Stomach (tissue), 19 donors: ENCODE measurements at places on chromosomes 7 and 10. TPM values are rescaled to one million over a fixed set of nuclear protein-coding genes. Genes with fewer than 3 reads are reported as not detected.

ERVW-1 gene
- not detected for total RNA-seq

SPDYE1 gene
- total RNA-seq = not detected

MMP21 gene
- total RNA-seq = not detected

CLCN1 gene
- not detected for total RNA-seq

C7orf57 gene
- not detected for total RNA-seq

CRYGN gene
- not detected for total RNA-seq

DNA sequence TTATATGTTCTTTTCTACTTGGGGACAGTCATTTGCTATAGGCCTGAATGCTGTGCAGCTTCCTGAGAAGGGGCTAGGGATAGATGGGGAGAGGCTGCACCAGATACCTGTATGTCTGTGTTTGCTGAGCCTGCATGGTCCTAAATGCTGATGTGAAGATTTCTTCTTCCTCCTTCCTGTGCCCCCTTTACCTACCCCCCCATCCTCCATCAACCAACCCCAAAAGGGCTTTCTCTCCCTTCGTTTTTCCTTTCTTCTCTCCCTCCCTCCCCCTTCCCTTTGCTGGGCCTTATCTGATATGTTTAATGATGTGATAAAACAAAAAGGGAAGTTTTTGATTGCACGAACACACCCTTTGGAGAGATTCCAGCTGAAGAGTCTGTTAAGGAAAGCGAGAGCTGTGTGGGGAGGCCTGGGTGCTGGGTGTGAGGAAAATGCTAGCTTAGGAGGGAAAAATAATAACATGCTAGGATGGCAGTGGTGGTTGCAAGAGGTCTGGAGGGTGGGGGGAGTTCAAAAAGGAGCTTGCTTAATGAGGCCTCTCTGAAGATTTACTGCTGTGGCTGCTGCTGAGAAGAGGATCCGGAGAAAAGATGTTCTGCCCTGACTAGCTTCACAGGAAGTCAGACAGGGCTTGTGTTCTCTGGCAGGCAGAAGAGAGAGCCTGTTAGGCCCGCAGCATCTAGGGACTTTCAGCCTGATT, 101.8 kb downstream of the SAMD9 start:
- H3K27ac ChIP-seq = no peak overlapping the region
- no peak for DNase-seq
- no peak overlapping the region for H3K4me3 ChIP-seq
- H3K4me1 ChIP-seq = peaks cover 23% of the 10 kb centered on the region
- no peaks in the 10 kb centered on the region for H3K27me3 ChIP-seq

DNA sequence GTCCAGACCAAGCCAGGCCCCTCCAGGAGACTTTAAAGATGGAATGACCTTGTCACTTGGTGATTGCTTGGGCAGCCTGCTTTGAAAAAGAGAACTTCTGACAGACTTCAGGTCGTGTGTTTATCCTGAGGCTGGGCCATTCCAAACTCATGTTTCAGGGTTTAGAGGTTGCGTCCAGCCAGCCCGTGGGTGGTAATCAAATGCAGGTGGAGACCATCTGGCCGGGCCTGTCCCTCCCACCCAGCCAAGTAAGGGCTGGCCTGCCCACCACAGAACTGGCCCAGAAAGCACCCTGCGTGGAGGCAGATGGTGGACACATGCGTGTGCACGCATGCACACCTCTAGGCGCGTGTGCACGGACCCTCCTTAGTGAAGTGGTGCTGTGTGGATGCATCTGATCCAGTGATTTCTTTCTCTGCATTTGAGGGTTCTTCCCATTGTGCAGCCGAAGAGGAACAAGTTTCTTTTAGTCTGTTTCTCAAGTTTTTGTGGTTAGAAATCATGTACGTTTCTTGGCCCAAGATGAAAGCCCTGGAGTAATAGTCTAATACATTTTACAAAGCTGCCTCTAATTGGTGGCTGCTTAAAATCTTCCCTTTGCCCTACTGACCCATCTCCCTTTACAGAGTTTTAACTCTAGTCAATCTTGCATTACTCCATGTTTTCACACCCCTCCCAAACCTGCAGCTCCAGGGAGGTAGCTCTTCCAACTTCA, 43.0 kb downstream of the SUFU start:
- no peaks in the 10 kb centered on the region for H3K27me3 ChIP-seq
- H3K4me1 ChIP-seq = peaks cover 14% of the 10 kb centered on the region
- no peak overlapping the region for H3K4me3 ChIP-seq

GRCh38 chr10:124145109-124145870, 51.9 kb upstream of the CHST15 start:
- H3K4me1 ChIP-seq = peaks cover 13% of the 10 kb centered on the region
- H3K4me3 ChIP-seq = no peak overlapping the region
- no peaks in the 10 kb centered on the region for H3K27me3 ChIP-seq
- H3K36me3 ChIP-seq = no peaks in the 10 kb centered on the region
- DNase-seq = peak; percentile 34

GRCh38 chr7:134730411-134730829, 49.0 kb upstream of the CALD1 start:
- H3K4me1 ChIP-seq = peaks cover 7% of the 10 kb centered on the region
- H3K4me3 ChIP-seq = no peak overlapping the region
- no peaks in the 10 kb centered on the region for H3K36me3 ChIP-seq

DNA sequence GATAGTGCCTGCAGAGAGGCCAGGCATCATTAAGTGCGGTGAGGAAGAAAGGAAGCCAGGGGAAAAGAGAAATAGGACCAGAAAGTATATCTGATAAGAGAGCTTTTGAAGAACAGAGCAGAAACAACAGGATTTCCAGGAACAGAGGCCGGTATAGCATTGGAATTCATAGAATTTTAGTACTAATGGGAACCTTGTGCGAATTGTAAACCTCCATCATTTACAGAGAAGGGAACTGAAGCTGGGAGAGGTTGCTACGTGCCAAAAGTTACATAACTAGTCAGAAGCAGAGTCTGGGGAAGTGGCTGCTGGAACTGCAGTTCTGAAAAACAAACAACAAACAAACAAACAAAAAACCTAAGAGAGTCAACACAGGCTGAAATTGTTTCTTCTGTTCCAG, 5.4 kb upstream of the ZMYND11 start:
- DNase-seq = no peak
- H3K27me3 ChIP-seq = no peaks in the 10 kb centered on the region
- no peak overlapping the region for H3K4me3 ChIP-seq
- H3K27ac ChIP-seq = no peak overlapping the region

GRCh38 chr7:40551685-40552576, 417.1 kb downstream of the SUGCT start:
- no peaks in the 10 kb centered on the region for H3K36me3 ChIP-seq
- DNase-seq = peak; percentile 30
- H3K27me3 ChIP-seq = no peaks in the 10 kb centered on the region
- H3K4me3 ChIP-seq = no peak overlapping the region

DNA sequence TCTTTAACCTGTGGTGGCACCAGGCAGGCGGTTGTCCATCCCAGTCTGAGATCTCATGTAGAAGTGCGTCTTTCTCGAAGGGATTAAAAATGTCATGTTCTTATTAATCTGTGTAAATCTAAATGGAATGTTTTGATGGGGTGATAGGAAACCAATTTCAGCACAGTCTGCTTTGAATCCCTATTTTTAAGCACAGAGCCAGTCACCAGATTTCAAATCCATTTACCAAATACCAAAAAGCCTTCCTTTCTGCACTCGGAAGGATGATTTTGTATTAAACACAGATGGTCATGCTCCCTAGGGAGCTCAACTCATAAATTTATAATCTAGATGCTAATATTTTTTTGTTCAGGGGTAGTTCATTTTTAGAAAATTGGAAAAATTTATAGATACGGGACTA, 160.6 kb upstream of the AOAH start:
- no peak overlapping the region for H3K4me3 ChIP-seq
- no peaks in the 10 kb centered on the region for H3K4me1 ChIP-seq

- H3K4me1 ChIP-seq = no peaks in the 10 kb centered on the region
- H3K27ac ChIP-seq = no peak overlapping the region
- peak; percentile 9 for DNase-seq
- no peaks in the 10 kb centered on the region for H3K27me3 ChIP-seq
- H3K4me3 ChIP-seq = no peak overlapping the region
Observed at GRCh38 chr7:40493609-40494051, 358.8 kb downstream of the SUGCT start.

- H3K36me3 ChIP-seq = no peaks in the 10 kb centered on the region
- no peak overlapping the region for H3K27ac ChIP-seq
- no peaks in the 10 kb centered on the region for H3K4me1 ChIP-seq
Observed at GRCh38 chr7:1804310-1804709, 134.2 kb downstream of the ELFN1 start.

DNA sequence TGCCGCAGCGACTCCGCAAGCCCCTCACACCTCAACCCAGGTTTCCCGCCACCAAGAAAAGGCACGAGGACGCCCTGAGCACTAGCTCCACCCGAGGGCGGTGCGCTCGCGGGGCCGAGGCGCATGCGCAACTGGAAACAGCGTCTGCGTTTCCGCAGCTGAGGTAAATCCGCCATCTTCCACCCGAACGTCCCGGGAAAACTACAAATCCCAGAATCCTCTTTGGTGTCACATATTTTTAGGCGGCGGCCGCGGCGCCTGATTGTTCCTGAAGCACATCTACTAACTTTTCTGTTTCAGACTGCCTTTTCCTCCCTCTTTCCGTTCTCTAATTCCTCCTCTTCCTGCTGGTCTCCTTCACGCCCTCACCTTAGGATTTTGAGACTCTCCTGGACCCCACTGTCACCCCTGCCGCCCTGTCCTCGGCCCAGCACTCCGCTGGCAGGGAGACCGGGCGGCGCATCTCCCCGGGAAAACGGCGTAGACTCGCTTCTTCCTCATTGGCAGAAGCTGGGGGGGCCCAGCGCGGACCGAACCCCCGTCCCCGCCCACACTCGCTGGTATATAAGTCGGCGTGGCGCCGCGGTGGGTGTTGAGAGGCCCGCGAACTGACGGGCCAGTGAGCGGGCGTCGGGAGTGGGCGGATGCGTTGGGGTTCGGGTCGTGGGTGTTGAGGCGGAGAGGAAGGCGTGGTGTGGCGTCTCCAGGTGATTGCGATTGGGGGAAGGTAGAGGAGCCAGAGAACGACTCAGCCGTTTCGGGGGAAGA, at the start of gene ZCWPW1:
Gene ZCWPW1, minus strand, starts transcription at position 505 of the 768 bp plus-strand sequence. CDS start 8,054 bp downstream, outside the sequence.
- H3K27ac ChIP-seq = peak within 1 kb of the TSS; percentile 100
- H3K36me3 ChIP-seq = peaks cover 8% of the 10 kb centered on the region
- peak within 1 kb of the TSS; percentile 76 for H3K4me3 ChIP-seq
- no peaks in the 10 kb centered on the region for H3K27me3 ChIP-seq
- peak; percentile 99 for DNase-seq
- H3K4me1 ChIP-seq = peaks cover 39% of the 10 kb centered on the region
